ENCODE measurements at places on chromosomes 7 and 10.

GRCh38 chr7:159007996-159008389, 136.7 kb downstream of the VIPR2 start:
- no peak for DNase-seq

- no peak for DNase-seq
These were observed 170.5 kb downstream of the SRPK2 start for GRCh38 chr7:105218215-105218614.

DNA sequence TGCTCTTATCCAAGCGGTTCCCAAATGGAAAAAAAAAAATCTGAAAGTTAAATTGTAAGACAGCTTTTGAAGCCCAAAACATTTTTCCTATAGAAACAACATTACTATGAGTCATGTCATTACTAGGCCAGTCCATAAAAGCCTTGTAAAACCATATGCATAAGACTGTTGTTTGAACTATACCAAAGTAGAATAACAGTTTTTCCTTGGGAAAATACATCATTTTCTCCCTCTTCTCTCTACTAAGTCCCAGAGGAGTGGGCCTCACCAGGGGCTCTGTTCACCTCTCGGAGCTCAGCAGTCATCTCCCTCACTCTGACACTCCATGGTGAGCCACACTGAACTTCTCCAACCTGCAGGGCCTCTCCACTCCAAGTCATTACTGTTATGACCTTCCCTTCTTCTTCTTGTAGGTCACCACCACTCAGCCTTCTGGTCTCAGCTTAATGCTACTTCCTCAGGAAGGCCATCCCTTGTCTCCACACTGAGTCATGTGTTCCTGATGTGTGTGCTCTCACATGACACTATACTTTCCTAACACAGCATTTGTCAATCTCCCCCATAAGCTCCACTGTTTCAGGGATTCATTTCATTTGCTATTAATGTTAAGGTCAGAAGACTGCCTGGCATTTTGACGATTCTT, 32.5 kb downstream of the ZNF438 start:
- no peak for DNase-seq

- no peak for DNase-seq
These were observed 23.8 kb upstream of the IFIT2 start for GRCh38 chr10:89278034-89278535.

DNA sequence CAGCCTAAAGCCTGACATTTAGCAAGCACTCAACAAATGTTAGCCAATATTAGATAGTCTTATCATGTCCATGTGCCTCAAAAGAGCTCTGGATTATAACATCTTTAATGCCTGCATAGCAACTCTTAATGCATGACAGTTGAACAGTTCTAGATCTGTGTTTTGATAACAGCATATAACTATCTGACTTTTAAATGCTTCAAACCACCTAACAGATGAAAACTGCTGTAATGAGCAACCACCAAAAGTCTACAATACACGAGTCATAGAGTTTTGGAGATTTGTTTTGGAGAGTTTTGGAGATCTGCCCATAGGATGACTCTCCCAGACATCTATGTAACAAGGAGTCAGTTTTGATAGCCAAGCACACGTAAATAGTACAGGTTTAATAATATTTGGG, 227.3 kb downstream of the TWIST1 start:
- no peak for DNase-seq

DNA sequence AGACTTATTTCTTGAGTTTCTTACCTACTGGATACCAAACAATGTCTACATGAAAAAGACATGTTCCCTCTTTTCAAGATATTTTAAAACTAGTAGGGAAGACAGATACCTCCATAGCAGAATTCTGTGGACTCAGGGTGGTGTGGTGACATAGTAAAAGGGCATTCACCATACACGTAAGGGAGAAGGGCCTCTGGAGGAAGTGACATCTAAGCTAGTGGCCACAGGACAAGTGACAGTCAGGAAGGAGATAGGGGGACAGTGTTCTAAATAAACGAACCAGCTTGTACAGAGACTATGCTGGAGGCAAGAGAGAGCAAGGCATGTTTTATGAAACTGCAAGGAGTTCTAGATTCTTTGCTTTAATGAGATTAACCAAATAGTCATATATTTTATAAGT, 321.7 kb upstream of the LRGUK start:
- DNase-seq = no peak

GRCh38 chr10:121242741-121243608, 355.3 kb downstream of the FGFR2 start:
- no peak for DNase-seq

DNA sequence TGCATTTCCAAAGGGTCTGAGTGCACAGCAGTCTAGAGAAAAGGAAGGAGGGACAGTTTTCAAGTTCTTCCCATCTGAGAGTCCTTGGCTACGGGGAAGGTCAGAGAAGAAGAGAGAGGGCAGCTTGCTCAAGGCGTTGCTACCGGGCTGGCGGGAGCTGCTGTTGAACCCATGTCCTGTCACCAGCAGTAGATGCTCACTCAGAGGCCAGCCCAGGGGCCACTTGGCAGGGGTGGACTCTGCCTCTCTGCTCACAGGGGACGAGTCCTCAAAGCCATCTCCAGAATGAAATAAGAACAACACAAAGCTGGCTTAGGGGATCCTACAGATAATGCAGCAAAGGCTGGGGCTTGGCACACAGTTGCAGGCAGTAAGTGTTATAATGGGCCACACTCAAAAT, 231.5 kb downstream of the TNS3 start:
- no peak for DNase-seq

GRCh38 chr10:72879245-72879644, 14.3 kb upstream of the OIT3 start:
- DNase-seq = no peak

GRCh38 chr10:64537928-64538327, 1016.7 kb downstream of the REEP3 start:
- no peak for DNase-seq

- no peak for DNase-seq
These were observed 2.0 kb upstream of the C10orf120 start for GRCh38 chr10:122701652-122702051.

DNA sequence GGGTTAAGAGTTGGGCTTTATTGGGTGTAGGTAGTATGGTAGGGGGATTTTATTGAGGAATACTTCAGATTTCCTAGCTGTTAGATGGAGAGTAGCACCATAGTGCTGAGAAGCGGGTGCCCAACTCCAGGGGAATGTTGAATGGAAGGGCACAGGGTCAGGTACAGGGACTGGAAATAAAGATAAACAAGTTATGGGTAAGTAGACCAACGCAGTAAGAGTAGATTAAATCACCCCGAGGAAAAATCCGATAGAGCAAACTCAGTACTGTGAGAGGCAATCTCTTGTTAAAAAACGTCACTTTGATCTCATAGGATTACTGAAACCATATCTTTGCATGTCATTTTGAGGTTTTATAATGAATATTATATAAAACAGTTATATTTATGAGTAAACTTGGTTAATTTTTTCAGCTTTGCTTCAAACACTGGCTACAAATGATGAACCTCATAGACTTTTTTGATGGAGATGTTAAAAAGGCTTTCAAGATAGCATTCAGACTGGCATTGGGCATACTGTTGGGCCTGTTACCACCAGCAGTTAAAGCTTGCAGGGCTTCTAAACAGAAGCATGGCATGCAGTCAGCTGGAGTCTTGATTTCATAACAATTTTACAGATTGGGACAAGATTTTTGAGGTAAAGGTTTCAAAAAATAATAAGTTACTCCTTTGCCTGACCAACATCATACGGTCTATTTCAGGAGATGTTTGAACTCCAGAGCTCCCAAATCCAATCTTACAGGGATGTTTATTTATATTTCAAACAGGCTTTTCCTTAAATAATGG, 7.1 kb downstream of the AHR start:
- DNase-seq = no peak

- DNase-seq = no peak
These were observed 2.7 kb upstream of the IQUB start for GRCh38 chr7:123537026-123537642.

- DNase-seq = no peak
These were observed 119.5 kb downstream of the CFAP58 start for GRCh38 chr10:104472957-104473745.

DNA sequence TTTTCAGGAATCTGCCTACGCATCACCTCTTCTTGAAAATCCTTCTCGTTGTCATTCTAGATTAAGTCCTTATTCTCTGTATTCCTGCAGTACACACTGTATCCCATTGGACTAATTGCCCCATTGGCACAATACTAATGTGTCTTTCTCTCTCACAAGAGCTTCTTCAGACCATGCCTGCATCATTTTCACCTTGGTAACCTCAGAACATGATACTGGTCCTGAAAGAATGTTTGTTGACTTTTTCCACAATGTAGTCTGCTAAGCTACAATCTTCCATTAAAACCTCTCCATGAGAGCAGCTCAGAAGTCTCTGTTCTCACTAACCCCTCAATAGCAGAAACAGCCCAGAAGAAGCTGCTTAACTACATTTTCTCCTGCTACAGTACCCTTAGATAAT, 270.7 kb downstream of the PCDH15 start:
- DNase-seq = no peak

- no peak for DNase-seq
These were observed 50.6 kb upstream of the UBE3C start for GRCh38 chr7:157088136-157088535.

GRCh38 chr7:88969167-88969566, 173.6 kb upstream of the TEX47 start:
- no peak for DNase-seq

DNA sequence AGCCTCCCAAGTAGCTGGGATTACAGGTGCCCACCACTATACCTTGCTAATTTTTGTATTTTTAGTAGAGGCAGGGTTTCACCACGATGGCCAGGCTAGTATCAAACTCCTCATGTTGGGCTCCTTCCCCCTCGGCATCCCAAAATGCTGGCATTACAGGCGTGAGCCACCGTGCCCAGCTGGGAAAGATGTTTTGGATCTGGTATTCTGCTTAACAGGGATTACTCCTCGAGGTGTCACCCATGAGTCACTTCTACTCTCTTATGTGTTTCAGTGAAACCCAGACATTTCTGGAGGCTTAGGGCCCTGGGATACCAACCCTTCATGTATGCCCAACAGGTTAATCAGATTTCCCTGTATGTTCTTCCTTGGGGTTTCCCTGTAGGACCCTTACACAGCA, 11.8 kb upstream of the OPN4 start:
- DNase-seq = no peak

DNA sequence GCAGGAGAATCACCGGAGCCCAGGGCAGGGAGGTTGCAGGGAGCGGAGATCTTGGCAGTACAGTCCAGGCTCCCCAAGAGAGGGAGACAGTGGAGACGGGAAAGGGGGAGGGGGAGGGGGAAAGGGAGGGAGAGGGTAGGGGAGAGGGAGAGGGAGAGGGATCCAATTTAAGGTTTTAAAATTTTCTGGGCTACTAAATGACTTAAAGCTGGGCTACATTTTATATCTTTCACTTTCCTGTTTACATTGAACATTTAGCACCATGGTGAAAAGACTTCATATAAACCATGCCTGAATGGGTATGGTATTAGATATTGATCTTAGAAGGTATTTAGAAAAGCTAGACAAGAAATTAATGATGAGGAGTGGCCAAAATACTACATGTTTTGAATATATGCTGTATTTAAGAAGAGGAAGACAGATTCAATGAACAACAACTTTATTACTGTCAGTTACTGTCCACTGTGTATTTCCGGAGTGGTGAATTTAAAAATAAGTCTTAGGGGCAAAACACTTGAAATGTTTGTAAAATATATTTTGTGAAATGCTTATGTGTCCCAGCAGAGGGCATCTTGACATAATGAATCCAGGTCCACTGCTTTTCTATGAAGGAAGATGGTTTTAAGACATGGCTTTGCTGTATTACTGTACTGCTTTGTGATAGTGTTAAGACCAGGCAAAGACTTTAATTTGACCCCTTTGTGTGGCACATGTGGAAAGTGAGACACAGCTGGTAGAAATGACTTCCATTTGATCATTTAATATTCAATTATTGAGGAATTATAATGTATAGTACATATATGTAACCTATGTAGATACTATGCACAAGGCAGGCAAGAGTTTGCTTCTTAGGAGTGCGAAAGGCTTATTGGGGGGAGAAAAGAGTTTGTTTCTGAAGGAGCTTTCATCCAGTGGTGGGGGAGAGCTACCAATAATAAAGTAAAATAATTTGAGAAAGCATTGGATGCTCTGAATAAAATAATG, 52.8 kb downstream of the NRF1 start:
- DNase-seq = no peak

DNA sequence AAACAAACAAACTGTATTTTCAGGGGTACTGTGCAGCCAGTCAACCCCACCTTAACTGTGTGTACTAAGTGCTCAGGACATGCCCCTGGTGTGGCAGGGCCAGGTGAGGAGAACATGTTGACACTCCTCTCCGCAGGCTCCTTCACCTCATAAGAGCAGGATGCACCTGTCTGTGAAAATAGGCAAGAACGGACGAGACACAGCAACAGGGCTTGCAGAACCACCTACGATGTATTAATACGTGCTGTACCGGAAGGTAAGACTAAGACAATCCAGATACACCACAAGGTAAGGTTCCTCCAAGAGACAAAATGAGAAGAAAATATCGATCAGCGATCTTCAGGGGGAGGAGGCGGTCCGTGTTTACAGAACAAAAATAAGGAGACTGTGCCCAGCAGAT, 65.8 kb upstream of the CAMK2B start:
- DNase-seq = no peak

DNA sequence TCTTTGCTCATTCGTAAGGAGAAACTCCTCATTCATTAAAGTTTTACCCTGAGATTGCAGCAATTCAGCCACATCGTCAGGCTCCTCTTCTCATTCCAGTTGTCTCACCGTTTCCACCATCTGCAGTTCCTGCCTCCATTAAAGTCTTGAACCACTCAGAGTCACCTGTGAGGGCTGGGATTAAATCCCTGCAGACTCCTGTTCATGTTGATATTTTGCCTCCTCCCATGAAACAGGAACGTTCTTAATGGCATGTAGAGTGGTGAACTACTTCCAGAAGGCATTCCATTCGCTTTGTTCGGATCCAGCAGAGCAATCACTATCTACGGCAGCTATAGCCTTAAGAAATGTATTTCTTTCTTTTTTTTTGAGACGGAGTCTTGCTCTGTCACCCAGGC, 96.5 kb upstream of the FAM20C start:
- DNase-seq = no peak

DNA sequence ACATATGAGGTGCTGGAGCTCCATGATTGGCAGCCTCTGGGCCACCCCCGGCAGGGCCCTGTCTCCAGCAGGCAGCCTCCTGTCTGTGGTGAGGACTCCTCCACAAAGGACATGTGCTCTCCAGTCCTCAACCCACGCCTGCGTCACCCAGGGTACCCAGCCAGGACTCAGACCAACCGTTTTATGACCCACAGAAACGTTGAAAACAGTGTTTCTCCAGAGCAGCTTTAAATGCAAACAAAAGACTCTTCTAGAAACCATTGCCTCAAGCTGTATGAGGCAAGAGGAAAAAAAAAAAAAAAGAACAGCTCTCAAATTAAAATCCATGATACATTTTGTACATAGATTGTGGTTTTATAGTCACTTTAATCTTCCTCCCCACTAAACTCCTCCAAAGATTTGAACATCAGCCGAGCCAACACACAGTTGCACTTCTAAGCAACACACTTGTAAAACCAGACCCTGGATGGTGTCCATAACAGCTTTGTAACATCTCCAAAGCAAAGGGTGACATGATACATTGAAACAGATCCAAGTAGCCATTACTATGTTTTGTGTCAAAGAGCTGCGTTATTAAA, 175.0 kb upstream of the LYZL2 start:
- DNase-seq = no peak

- DNase-seq = no peak
These were observed 202.5 kb upstream of the AHR start for GRCh38 chr7:17095931-17096330.
